ENCODE measurements at places on chromosomes 6 and 20.
A peak's percentile ranks its signal among the peaks of the same experiment; 100 is the strongest.

DNA sequence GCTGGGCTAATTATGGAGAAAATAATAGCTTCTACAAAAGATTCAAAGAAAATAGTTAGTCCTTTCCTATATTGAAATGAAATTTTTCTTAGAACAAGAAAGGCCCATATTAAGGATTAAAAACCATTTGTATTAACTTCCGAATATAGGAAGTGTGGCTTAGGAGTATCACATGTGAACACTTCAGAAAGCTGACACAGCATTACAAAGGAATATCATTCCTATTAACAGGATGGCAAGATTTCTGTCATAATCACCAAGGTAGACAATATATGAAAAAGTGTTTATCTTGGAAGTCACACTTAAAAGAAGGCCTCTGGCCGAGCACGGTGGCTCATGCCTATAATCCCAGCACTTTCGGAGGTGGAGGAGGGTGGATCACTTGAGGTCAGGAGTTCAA, 5.4 kb upstream of the LATS1 start:
- DNase-seq, result no peak

DNA sequence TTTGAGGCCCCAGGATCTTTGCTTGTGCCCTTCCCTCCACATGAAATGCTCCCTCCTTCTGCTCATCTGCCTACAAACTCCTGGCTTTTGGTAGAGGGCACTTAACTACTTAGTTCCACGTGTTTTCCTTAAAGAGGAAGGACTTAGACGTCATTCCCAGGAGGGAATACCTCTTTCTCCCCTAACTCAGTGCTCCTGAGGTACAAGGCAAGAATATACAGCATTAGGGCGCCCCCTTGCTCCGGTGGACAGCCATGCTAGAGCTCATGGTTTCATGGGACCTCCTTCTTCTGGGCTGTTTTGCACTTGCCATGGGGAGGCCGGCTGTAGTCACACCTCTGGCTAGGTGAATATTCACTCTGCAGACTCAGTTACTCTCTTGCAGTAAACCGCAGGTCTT, 93.8 kb upstream of the LY86 start:
- peak; percentile 71 for DNase-seq

DNA sequence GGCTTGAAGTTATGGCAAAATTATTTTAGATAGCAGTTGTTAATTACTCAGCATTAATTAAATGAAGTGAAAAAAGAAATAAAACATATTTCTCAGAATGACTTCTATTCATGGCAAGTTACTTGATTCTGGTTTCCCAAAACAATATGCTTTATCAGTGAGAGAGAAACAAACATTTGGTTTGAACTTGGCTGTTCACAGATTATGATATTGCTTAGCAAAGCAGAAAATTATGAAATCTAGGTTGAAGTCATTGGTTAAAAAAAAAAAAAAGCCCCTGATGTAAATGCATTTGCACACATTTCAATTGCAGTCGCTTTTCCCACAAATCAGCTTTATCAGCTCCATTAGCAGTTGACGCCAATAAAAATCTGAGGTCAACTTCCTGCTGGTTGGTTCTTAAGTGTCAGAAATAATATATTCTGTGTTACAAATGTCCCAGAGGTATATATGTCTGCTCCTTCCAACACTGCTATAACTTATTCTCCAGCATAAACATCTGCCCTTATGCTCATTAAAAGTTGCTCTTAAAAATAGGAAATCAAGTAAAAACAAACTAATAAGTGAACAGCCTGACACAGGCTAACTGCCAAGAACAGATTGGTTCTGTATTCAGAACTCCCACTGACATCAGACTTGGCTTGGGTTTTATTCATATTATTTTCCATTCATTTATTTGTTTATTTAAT, 275.4 kb downstream of the PHF3 start:
- no peak for DNase-seq

DNA sequence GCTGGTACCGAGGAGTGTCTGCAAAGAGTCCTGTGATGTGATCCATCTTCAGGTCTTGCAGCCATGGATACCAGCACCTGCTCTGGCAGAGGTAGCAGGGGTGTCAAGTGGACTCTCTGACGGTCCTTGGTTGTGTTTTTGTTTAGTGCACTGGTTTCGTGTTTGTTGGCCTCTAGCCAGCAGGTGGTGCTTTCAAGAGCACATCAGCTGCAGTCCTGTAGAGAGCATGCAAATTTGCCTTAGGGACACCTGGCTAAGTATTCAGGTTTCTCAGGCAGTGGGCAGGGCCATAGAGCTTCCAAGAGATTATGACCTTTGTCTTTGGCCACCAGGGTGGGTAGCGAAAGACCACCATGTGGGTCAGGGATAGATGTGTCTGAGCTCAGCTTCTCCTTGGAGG, 14.5 kb upstream of the RGS17 start:
- DNase-seq, result no peak

GRCh38 chr6:87184762-87185250, 29.4 kb downstream of the ZNF292 start:
- DNase-seq, result no peak

GRCh38 chr6:82243884-82244283, 3.7 kb downstream of the IBTK start:
- DNase-seq, result no peak

DNA sequence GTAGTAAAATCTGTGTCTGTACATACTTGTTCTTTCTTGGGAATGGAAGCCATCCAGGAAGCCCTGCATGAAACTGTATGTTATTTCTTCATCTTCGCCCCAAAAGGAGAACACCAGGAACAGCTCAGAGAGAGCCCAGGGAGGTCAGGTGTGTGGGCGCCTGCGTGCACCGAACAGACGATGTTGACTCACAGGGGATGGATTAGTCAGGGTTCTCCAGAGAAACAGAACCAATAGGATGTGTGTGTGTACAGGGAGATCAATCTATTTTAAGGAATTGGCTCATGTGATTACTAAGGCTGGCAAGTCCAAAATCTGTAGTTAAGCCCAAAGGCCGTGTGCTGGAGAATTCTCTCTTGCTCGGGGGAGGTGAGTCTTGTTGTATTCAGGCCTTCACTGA, 45.7 kb downstream of the RNASET2 start:
- peak; percentile 2 for DNase-seq

DNA sequence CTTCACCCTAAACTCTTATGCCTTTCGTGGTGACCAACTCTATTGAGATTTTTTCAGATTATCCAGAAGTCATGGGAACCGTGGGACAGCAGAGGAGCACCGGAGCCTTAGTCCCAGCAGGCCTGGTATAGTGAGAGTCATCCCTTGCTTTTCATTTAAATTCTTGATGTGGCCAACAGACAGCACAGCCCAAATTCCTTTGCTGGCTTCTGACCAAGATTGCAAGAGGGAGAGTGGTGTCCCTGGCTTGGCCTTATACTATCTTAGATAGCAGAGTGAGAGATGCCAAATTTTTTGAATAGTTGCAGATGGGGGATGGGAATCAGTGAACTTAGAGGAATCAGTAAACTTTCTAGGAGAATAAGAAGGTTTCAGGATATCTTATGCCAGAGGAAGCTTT, 7.8 kb downstream of the STX11 start:
- DNase-seq, result no peak

DNA sequence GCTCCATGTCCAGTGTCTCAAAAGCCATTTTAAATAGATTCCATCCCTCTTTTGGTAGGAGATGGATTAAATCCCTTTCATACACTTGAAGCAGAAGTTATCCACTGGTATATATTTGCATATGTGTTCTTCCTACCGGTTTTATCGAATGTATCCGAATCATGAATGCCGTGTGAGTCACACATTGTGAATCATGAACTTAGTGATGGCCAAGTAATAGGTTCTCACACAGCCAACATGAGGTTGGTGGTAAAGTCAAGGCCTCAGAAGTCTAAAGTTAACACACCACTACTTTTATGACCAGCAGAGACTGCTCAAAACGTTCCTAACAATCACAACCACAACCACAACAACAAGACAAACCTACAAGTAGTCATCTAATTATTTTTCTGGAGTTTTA, 345.5 kb downstream of the THBS2 start:
- no peak for DNase-seq

DNA sequence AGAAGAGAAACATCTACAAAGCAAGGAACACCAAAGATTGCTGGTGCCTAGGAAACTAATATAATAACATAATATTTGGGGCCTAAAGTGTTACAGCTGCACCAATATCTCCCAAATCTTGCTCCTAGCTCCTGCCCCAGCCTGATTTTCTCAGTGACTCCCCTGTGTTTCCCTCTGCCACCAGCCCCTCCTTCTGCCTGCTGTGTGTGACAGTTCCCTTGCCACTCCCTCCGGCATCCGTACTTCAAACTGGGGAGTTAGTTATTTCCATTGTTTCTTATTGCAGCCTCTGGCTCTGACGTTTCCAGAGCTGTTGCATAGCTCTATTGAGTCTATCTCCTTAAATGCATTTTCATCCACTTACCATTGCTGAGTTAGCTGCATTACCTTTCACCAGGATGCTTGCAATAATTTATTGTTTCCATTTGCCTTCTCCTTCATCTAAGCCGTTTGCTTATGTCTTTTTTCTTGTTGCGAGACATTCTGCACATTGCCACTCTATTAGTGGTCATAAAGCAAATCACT, 43.1 kb downstream of the ESR1 start:
- DNase-seq, result no peak

DNA sequence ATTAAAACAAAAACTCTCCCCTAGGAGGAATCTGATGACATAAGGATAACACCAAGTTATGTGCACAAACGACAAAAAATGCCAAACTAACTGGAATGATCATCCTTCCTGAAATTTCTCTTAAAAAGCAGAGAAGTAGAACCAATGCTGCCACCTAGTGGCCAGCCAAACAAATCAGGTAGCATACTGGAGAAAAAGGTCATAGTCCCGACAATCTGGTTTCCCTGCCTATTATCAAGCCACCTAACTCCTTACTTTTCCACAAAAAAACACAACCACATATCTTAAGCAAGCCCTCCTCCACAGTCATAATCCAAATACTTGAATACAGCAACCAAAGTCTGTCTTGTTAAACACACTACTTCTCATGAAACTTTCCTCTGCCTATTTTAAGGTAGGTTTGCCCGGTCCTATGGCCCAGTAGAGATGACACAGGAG, 5.3 kb downstream of the OARD1 start:
- DNase-seq, result peak; percentile 36

- DNase-seq, result no peak
Measured at GRCh38 chr20:48143435-48144081, 358.3 kb upstream of the SULF2 start.
